K562 (cell line): ENCODE measurements at places on chromosomes 4 and X. TPM values are rescaled to one million over a fixed set of nuclear protein-coding genes. Genes with fewer than 3 reads are reported as not detected.

Gene CSN1S1
- polyA plus RNA-seq: not detected in 2 replicates

Gene SLC7A11
- 11.5 and 13.5 TPM in 2 replicates for polyA plus RNA-seq

Gene TLR3
- polyA plus RNA-seq: 0.05 TPM in 1 of 2 replicates, not detected in the other

Gene CT47B1
- 0.62 TPM in 1 of 2 replicates, not detected in the other for polyA plus RNA-seq

Gene GALNT7
- 21.1 and 21.6 TPM in 2 replicates for polyA plus RNA-seq

Gene MID1
- 0.13 and 0.17 TPM in 2 replicates for polyA plus RNA-seq

Gene ERCC6L
- 8.5 and 8.8 TPM in 2 replicates for polyA plus RNA-seq

Gene TLR2
- 0.23 TPM in 1 of 2 replicates, not detected in the other for polyA plus RNA-seq

Gene FAM149A
- not detected in 2 replicates for polyA plus RNA-seq

Gene MCF2
- 0.03 and 0.04 TPM in 2 replicates for polyA plus RNA-seq

Gene TLL1
- not detected in 2 replicates for polyA plus RNA-seq

Gene UBQLN2
- 10.2 and 10.8 TPM in 2 replicates for polyA plus RNA-seq
